ENCODE measurements at places on chromosomes 4 and X.

- no peak for DNase-seq
These were observed 287.0 kb upstream of the RASGEF1B start for GRCh38 chr4:81758574-81759264.

DNA sequence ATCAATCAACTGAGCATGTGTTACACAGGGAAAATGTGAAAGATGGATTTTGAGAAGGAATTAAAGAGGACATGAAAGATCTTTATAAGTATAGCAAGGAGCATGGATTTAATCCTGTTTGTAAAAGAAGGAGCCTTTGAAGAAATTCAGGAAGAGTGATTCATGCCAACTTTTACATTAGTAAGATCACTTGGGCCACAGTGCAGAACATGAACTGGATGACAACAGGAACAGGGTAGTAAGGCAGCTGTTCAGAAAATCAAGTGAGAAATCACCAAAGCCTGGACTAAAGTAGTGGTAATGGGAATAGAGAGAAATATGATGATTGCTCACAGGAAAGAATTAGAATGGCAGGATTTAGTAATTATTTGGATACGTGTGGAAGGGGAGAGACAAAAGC is 265.7 kb upstream of the PCDH7 start:
- DNase-seq, result no peak

DNA sequence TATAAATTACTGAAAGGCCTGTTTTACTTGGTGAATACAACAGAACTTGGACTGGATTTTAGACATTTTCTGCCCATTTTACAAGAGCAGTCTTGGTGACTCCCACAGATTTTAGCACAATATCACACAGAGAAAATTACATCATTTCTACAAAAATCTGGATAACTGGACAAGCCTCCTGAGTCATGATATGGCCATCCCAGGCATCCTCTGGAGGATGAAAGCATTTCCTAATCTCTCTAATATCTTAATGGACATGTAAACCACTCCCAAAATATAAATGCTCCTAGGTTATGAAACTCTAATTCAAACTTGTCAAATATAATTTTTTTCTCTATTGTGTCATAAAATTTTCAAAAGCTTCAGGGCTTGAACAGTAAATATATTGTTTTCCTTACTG is 1170.8 kb upstream of the PCDH7 start:
- DNase-seq, result no peak

GRCh38 chrX:15301924-15302323 is 13.5 kb downstream of the ASB11 start:
- DNase-seq, result no peak

GRCh38 chrX:148755111-148755510 is 254.7 kb downstream of the AFF2 start:
- DNase-seq, result no peak

GRCh38 chr4:107183155-107183774 is 147.2 kb upstream of the DKK2 start:
- DNase-seq, result peak; percentile 20

DNA sequence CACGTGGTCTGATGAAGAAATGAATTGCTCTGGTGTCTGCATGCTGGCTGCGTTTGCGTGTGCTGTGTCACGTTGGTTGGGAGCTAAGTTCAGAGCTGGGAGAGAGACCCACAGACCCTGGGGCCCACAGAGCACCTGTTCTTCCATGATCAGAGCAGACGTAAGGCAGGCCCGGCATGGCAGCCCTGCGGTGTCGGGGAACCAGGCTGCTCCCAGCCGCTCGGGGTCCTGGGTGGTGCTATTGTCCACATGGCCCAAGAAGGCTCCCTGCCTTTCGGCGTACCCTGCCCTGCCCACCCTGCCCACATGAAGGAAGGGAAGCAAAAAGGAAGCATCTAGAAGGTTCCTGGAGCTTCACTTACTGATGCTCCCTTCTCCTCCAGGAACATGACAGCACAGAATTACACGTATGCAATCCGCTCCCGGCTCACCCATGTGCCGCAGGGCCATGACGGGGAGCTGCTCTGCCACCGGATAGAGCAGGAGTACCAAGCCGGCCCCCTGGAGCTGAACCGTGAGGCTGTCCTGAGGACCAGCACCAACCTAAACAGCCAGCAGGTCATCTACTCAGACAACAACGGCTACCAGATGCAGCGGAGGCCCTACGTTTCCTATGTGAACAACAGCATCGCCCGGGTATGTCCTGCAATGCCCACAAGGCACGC is 30.9 kb upstream of the MRFAP1 start:
- DNase-seq, result no peak

DNA sequence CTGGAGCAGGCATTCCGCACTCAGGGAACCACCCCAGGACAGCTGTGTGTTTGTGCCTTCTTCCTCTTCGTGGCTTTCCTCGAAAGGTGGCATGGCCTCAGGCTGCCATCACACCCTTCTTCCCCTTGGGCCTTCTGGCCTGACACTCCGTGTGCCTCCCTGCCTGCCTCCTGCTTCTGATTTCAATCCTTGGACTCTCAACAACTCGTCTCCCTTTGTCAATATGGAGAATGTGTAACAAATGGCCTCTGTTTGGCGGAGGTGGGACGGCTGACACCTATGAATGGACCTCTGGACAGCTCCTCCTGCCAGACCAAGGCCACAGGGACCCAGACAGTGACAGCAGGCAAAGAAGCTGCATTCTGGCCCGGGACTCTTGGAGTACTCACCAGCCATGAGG is 137.0 kb downstream of the ENPP6 start:
- no peak for DNase-seq

DNA sequence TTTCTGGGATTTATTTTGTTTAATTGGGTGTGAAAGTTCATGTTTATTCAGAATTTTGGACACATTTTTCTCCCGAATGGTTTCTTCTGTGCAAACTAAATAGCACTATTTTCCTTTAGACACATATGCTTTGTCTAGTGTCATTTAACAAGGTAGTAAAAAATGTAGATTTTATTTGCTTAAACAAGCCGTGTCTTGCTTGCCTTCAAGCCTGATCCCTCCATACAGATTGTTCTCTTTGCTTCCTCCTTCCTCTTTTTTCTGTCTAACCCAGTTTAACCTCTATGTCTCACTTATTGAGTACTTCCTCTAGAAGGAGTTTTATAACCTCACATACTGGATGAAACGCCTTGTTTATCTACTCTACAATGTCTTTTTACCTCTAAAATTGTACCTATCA is 211.8 kb downstream of the NPFFR2 start:
- no peak for DNase-seq

DNA sequence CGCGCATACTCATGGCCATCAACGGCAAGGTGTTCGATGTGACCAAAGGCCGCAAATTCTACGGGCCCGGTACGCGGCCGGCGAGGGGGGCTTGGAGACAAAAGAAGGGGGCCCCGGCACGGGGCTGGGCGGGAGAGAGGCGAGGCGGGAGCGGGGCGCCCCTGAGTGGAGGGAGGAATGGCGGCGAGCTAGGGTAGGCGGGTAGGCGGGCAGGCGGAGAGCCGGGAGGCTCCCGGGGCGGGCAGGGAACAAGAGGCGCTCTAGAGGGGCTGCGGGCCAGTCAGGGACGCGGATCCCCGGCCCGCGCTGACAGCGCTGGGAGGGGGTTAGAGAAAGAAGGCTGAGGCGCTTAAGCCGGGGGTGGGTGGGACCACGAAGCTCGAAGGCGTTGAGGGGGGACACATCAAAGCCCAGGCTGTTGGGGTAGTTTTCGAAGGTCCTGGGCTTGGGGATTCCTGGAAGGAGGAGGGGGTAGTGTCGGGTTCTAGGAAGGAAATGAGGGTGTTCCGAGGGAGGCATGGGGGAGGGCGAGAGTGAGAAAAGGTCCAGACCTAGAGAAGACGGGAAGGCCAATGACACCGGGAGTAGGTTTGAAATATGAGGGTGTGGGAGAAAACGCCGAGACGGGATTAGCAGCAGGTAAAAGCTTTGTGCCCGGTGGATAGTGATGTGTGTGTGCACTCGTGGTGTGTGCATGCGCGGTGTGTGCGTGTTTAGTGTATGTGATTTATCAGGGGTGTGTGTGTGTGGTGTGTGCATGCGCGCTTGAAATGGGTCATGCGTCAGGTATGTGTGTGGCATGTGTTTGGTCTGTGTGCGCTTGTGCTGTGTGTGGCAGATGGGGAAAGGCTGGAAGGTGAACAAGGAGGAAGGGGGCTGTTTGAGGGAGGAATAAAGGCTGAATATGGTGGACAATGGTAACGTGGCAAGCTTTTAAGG is 807 bp downstream of the PGRMC1 start:
- DNase-seq, result no peak

GRCh38 chr4:162586266-162586665 is 422.5 kb upstream of the FSTL5 start:
- no peak for DNase-seq

All from AG09319 (cell line).